ENCODE measurements at places on chromosomes 7 and 10. TPM values are rescaled to one million over a fixed set of nuclear protein-coding genes. Genes with fewer than 3 reads are reported as not detected.

DNA sequence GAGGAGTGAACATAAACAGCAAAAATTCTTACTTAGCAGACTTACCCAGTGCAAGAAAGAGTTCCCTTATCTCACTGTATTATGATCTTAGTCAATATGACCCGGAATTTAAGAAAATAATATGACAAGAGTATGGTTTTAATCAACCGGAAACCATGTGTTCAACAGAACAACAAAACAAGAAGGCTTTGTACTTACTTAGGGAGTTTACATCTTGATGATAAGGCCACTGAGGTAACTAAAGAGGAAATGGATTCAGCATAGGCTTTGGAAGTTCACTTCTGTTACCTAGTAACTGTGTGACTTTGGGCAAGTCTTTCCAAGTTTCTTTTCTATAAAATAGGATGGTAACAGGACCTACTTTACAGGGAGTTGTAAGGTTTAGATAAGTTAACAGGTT lies 7.4 kb upstream of the FAS start:
- DNase-seq = peak; percentile 68

GRCh38 chr7:41621953-41622831 lies 80.7 kb downstream of the INHBA start:
- no peak for DNase-seq

GRCh38 chr10:7291487-7292270 lies 119.2 kb downstream of the SFMBT2 start:
- no peak for DNase-seq

DNA sequence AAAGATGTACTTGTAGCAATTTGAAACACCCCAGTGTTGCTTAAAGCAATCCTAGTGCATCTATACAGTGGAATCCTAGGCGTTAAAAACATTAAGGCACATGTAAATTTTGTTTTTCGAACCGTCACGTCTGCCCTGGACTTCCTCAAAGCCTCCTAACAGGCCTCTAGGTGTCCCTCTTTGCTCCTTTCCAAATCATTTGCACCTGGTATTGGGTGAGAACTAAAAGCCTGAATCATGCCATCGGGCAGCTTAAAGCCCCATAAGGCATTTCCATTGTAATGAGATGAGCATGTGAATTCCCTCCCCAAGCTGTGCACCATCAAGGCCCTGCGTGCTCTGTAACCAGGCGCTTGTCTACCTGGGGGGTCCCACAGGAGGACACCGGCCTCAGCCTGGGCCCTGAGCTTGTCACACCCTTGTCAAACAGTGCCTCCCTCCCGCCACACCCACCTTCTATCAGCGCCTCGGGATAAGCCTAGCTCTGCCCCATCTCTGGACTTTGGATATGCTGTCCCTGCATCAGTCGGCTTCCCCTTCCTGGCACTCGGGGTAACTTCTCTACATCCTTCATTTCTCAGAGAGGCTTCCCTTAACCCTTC lies 89.2 kb downstream of the WDR11 start:
- DNase-seq = no peak

- no peak for DNase-seq
These were observed 13.7 kb upstream of the MAP3K8 start for GRCh38 chr10:30420266-30420665.

GRCh38 chr10:30537586-30537985 lies 92.0 kb downstream of the LYZL2 start:
- no peak for DNase-seq

DNA sequence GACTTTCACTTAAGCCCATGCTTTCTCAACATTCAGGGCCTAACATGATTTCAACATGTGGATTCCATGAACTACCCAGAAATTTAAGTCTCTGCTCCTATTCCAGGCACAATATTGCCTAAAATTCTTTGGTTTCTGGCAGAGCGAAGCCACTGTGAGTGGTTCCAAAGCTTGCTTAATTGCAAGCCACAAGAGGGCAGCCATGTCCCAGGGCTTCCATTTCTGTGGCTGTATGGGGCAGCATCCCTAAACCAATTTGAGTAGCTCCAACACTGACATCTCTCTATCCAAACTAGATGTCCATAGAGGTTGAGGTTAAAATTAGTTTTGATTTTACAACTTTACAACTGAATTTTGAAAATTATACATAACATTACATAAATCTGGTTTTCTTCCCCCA lies 56.3 kb upstream of the MDFIC start:
- DNase-seq = no peak

- DNase-seq = no peak
These were observed 153.7 kb downstream of the DNAJB6 start for GRCh38 chr7:157490465-157490912.

DNA sequence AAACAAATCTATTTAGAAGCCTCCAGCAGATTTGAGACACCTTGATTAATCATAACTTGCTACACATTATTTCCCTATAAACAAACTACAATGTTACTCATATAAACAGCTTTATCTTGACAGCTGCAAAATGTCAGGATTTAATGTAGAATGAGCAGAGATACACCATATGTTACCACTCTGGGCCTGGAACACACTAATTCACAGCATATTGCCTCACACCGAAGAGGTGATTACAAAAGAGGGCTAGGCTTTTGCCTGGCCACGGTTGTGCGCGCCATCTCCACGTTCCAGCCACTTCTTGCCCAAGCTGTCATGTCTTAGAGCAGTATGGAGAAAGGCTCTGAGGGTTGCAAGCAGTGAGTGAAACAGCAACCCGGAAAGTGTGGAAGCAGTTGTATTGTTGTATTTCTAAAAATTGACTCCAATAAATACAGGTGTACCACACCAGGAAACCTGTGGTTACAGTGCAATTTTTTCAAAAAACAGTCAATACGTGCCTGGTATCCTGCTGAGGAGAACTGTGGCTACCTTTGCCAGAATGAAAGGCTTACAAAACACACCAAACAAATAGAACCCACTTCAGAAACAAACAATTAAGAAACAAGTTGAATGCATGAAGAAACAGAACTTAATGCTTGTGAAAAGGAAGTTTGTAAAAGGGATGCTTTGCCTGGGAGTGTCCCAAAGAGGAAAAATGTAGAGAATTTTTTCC lies 498.1 kb downstream of the PLXNA4 start:
- no peak for DNase-seq

GRCh38 chr10:119723624-119724023 lies 2.2 kb upstream of the INPP5F start:
- DNase-seq = no peak

DNA sequence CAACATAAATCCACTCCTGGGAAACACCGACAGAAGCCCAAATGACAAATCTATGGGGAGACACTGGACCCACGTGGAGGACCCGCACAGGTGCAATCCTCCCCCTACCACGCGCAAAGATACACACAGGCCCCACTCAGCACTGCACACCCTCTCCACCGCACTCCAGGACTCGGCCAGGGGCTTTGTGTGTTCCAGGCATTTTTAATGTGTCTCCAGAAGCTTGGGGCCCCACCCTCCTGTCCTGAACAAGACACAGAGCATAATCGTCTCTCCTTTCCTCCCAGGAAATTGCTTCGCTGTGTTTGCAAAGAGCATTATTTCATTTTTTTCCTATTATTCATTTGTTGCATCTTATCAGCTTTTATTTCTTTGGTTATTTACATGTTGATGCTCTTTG lies 82.8 kb downstream of the GLI3 start:
- no peak for DNase-seq

GRCh38 chr7:4745971-4746919 lies 29.2 kb upstream of the AP5Z1 start:
- DNase-seq = peak; percentile 39

DNA sequence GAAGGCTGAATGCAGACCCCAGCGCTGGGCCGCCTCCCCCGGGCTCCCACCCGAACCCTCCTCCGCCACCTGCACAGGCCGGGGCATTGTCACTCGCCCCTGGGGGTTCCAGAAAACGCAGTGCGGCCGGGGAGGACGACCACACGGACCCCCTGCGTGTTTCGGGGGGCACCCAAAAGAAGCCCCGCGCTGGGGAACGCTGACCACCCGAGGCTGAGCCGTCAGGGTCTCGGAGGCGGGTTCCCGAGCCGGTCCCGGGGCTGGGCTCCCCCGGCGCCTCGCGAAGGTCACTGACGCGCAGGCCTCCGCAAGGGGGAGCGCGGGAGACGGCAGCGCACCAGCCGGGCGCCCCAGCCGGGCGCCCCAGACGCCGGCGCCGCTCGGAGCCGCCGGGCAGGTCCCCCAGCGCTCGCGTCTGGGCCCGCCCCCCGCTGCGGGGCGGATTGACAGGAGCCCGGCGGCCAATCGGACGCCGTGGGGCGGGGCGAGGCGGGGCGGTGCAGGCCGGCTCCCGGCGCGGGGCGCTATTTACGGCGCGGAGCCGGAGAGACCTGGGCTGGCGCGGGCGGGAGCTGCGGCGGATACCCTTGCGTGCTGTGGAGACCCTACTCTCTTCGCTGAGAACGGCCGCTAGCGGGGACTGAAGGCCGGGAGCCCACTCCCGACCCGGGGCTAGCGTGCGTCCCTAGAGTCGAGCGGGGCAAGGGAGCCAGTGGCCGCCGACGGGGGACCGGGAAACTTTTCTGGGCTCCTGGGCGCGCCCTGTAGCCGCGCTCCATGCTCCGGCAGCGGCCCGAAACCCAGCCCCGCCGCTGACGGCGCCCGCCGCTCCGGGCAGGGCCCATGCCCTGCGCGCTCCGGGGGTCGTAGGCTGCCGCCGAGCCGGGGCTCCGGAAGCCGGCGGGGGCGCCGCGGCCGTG lies at the start of gene BAMBI:
BAMBI (plus strand) TSS at position 554 of the 920 bp plus-strand sequence. CDS start 377 bp downstream, outside the sequence.
- DNase-seq = peak; percentile 66

DNA sequence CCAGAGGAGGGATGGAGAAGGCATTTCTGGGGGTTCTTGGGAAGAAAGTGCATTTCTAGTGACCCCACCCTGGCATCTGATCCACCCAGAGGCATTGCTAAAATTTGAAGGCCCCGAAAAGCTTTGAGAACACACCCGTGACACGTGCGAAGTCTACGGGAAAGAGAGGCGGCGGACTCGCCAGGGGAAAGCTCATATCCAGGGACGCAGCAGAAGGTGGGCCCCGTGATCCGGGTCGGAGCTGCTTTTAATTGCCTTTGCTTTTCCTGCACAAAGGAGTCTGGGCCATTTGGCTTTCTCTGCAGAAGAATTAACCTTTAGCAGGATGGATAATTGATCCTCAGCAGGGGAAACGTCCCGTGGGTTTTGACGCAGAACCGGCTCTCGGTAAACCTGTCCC lies 50.3 kb downstream of the CARD11 start:
- DNase-seq = no peak

GRCh38 chr7:44712012-44712411 lies 36.6 kb upstream of the ZMIZ2 start:
- no peak for DNase-seq

DNA sequence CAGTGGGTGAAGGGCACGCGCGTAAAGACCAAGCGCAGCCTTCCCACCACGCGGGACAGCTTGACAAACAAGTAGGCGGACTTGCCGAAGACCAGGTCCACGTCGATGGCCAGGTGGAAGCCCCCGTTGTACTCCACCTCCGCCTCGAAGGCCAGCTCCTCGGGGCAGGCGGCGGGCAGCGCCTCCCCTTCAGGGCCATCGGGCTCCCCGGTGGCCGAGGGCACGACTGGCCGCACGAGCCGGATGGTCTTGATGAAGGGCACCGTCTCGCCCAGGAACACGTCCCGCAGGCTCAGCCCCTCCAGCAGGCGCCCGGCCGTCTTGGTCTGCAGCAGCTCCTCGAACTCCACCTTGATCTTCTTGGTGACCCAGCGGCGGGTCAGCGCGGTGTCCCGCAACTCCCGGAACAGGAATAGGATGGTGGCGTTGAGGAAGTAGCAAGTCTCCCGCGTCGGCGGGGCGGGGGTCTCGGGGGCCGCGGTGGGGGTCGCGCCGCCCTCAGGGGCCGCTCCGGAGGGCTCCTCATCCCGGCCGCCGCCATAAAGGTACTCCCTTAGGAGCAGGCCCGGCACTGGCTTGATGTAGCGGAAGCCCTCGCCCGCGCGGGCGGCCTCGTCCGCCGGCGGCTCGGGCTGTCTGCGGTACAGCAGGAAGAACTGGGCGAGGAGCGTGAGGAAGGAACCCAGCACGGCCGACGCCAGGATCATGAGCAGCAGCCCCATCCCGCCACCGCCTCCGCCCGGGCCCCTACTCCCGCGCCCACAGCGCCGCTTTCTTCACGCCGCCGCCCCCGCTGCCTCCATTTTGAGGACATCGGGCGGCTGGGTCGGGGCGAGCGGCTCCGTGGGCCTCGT lies 507 bp downstream of the PDZD8 start:
- no peak for DNase-seq

DNA sequence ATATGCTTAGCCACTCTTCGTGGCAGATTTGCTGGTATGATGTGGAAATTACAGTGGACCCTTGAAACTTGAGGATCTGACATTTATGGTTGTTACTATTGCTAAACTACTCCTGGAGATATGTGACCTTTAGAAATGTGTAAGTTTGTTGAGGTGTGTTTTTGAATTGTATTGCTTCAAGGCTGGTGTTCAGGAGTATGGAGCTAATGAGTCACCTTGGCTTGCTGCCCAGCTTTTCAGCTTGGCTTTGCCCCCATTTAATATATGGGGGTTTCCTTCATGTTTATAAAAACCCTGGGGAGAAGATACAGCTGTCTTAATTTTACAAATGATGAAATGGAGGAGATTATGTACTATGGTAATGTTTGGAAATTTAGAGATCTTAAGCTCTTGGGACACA lies 11.6 kb downstream of the HBP1 start:
- peak; percentile 49 for DNase-seq

DNA sequence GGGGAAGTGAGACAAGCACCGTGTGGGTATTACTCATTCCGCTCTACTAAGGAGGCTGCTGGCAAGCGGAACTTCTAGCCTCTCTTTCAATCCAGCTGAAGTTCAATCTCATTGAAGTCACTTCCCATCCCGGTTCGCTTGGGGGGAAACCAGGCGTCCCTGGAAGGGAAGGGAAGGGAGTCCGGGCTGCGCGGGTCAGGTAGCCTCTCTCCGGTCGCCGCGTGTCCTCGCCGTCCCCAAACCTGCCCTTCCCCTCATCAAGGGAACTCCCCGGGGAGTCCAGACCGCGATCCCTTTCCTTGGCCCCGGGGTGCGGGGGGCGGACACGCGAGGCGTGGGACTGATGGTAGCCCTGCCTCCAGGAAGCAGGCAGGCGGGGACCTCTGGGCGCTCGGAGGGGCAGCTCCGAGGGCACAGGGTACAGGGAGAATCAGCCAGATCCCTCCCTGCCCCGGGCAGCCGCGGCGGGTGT lies 598 bp upstream of the ZEB1 start:
- peak; percentile 69 for DNase-seq

GRCh38 chr7:24874791-24875190 lies 105.2 kb downstream of the OSBPL3 start:
- no peak for DNase-seq

- DNase-seq = no peak
These were observed 325.5 kb upstream of the C7orf33 start for GRCh38 chr7:148264933-148265557.

- no peak for DNase-seq
These were observed 24.3 kb downstream of the SEM1 start for GRCh38 chr7:96685353-96685752.

The LRMDA gene
- total RNA-seq = 7.2 TPM

The CCAR1 gene
- total RNA-seq = 40.4 TPM

The CAV2 gene
- total RNA-seq = 270 TPM

The PROSER2 gene
- total RNA-seq = 6.5 TPM

The FFAR4 gene
- total RNA-seq = not detected

The CYP3A7 gene
- total RNA-seq = not detected

The RASSF4 gene
- 12.3 TPM for total RNA-seq

The LRIT1 gene
- total RNA-seq = not detected

The MRPS17 gene
- total RNA-seq = 20.9 TPM

The NUTM2E gene
- 0.07 TPM for total RNA-seq

The SPDYE2B gene
- not detected for total RNA-seq

The TEX36 gene
- not detected for total RNA-seq

All from pulmonary artery endothelial cell (primary cell).